ENCODE measurements at places on chromosomes 2 and 18.

GRCh38 chr2:101743288-101743687 lies 45.8 kb downstream of the MAP4K4 start:
- no peak for DNase-seq

- no peak for DNase-seq
Observed at GRCh38 chr18:69774831-69775230, 172.8 kb downstream of the CD226 start.

DNA sequence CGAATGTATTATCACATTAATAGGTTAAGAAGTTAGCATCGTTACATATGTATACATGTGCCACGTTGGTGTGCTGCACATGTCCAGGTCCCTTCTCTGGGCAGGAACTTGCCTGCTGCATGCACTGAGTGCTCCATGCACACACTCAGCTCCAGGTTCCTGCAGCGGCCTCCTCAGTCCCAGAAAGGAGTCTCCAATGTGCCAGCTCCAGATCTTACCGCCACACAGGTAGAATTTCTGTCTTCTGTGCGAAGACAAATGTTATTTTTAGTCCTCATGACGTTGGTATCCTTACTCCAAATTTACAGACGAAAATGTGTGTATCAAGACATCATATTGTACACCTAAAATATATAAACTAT lies 127.1 kb downstream of the GALR1 start:
- DNase-seq: no peak

GRCh38 chr18:55967019-55967418 lies 379.0 kb upstream of the TCF4 start:
- DNase-seq: no peak

GRCh38 chr2:192288295-192288694 lies 93.6 kb upstream of the TMEFF2 start:
- no peak for DNase-seq

All from activated T-cell treated with anti-CD3 and anti-CD28 coated beads for 24 hours (primary cell).